ENCODE measurements at places on chromosomes 13 and 19.

DNA sequence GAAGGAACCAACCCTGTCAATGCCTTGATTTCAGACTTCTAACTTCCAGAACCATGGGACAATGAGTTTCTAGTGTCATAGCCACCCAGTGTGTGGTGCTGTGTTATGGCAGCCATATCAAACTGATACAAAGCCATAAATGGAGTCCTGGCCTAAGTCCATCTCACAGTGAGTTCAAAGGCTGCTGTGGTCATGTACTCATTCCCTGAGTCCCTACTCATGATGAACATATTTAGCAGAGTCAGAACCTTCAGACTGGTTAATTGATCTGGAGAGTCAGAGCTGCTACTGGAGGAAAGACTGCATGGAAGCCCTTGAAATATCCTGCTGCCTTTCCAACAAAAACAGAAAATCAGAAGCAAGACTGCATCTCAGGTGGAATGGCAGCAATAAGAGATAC is 39.2 kb upstream of the CSNK1A1L start:
- DNase-seq: no peak

- no peak for DNase-seq
Measured at GRCh38 chr19:45275370-45275971, 24.4 kb downstream of the MARK4 start.

- no peak for DNase-seq
Measured at GRCh38 chr13:77583581-77583980, 48.1 kb downstream of the SCEL start.

GRCh38 chr19:45177817-45178261 is at the start of gene TRAPPC6A:
Gene TRAPPC6A (minus strand): TSS chr19:45178237. CDS start chr19:45178218, 19 bp downstream.
- no peak for DNase-seq

- DNase-seq: no peak
Measured at GRCh38 chr13:28012896-28013295, 24.4 kb upstream of the URAD start.

GRCh38 chr19:47330466-47330869 is 1.5 kb upstream of the C5AR2 start:
- DNase-seq: no peak

DNA sequence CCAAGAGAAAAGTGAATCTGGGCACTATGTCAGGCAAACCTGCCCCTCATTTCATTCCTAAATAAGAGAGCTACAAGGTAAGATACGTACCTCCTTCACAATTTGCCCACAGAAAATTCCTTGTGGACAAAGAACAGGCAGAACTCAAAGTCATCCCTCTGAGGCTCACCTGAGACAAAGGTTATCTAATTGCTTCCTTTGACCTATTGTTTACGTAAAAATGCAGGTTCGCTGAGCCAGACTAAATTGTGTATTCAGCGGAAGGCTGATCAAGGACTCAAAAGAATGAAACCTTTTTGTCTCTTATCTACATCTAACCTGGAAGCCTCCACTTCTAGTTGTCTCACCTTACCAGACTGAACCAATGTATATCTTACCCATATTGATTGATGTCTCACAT is 213.3 kb downstream of the POSTN start:
- DNase-seq: no peak

- DNase-seq: peak; percentile 75
Measured at GRCh38 chr19:49387936-49388372, at the start of gene KASH5. Gene KASH5 (plus strand): TSS chr19:49388249. CDS start chr19:49390884, 2,635 bp downstream.

DNA sequence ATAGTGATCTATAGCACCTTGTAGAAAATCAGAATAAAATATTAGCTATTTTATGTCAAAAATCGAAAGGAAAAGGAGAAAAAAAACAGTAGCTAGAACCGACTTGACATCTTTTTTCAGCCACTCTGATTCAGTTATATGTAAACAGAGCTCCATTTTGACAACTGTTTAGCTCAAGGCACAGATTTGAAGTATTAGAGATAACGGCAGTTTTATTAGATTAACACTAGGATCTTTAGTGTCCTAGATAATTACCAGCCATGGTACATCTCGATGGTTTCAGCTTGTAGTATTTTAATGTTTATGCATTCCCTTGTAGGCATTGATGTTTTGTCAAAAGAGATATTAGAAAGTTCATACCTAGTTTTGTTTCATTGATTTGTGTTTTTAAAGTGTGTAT is 67.3 kb downstream of the PCDH17 start:
- DNase-seq: no peak

DNA sequence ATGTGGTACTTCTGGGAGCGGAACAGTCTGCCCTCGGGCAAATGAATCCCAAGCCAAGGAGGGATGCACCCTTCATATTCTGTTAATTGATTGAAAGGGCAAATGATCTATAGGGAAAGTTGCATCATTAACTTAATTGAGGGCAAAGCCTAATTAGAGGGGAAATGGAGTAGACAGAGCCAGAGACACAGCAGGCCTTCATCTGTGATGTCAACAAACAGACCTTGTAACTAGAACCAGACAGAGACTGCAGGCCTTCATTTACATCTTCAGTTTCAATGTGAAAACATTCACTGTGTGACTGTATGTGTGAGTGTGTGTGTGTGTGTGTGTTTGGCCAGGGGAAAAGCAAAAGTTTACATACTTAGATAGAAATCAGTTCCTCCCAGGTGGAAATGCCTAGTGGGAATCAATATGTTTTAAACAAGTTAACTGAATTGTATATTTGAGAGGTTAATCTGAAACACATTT is 126.4 kb downstream of the SPRY2 start:
- DNase-seq: no peak

DNA sequence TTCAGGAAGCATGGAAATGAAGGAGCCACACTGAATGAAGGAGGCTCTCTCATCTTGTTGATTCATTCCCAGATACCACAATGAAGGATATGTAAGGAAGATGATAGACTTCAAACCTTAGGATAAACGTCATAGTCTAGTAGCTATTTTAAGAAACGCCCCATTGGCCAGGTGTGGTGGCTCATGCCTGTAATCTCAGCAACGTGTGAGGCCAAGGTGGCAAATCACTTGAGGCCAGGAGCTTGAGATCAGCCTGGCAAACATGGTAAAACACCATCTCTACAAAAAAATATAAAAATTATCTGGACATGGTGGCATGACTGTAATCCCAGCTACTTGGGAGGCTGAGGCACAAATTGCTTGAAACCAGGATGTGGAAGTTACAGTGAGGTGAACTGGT is 17.1 kb upstream of the ZNF841 start:
- no peak for DNase-seq

GRCh38 chr19:30049846-30050667 is 108.0 kb downstream of the URI1 start:
- DNase-seq: no peak

DNA sequence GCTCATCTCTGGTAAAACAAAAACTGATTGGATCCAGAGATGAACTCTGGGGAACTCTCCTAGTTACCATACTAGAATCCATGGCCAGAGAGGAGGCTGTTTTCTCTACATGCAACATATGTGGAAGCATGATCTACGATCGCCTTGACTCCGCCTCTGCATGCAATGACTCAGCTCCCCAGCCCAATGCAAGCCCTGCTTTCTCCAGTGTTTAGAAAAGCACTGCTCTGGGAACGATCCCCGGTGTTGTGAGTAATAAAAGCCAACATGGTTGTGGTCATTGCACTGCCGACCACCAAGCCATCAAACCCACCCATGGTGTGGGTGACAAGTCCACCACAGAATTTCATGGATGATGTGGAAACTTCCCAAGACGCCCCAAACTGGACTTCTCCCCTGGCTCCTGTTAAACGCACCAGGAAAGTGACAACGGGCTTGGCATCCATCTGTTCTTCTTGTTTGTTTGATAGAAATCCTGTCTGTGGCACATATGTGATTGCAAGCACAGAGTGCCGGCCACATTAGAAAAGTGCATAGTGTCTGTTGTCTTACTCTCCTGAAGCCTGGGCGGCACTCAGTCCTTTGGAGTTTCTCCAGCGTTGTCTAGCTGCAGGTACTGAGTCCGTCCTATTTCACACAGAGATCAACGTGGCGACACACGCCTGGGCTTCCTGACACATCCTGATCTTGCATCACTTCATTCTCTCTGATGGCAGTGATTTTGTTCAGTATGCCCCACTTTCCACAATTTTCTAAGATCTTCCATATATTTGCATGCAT is 36.4 kb upstream of the VSTM2B start:
- no peak for DNase-seq

DNA sequence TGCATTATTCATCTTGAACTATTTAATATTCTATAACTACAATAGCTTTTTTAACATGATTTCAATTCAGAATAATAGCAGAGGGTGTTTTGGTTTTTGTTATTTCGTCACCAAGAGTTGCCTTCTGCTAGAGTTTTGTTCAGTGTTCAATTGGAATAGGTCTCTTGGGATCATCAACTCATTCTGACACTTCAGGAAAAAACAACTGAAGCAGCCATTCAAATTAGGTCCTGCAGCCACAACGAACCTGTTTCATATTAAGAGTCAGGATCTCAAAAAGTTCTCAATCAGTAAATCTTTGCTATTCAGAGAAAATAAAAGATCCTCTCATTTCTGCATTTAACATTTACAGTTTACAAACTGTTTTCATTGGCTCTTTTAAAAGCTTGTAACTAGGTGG is 2.4 kb upstream of the CHAMP1 start:
- no peak for DNase-seq

GRCh38 chr19:40802300-40803169 is 3.5 kb downstream of the EGLN2 start:
- no peak for DNase-seq

GRCh38 chr13:20173116-20173746 is 12.4 kb upstream of the GJA3 start:
- DNase-seq: no peak

DNA sequence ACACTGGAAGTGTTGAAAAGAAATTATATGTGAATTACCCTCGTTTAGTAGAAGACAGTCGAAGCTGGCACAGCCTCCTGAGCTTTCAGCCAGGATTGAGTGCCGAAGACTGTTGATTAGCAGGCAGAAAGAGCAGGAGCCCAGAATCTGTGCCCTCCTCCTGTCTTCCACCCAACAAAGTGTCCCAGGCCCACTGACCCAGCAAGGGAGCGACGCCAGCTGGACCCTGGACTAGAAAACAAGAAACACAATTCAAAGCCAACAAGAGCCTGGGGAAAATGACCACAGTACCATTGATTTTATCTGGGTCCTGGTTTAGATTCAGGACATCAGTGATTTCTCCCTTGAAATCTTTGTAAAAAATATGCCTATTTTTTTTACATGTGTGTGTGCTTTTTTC is 120.7 kb downstream of the RXFP2 start:
- DNase-seq: no peak

DNA sequence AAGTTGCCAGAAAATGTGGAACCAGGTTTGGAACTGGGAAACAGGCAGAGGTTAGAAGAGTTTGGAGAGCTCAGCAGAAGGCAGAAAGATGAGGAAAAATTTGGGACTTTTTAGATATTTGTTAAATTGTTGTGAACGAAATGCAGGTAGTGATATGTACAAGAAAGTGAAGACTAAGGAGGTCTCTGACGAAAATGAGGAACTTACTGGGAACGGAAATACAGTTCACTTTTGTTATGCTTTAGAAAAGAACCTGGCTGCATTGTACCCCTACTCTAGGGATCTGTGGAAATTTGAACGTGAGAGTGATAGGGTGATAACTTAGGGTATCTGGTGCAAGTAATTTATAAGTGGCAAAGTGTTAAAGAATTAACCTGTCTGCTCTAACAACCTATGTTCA is 632.4 kb downstream of the SLITRK5 start:
- no peak for DNase-seq

- DNase-seq: no peak
Measured at GRCh38 chr19:48724796-48725753, 5.5 kb upstream of the MAMSTR start.

DNA sequence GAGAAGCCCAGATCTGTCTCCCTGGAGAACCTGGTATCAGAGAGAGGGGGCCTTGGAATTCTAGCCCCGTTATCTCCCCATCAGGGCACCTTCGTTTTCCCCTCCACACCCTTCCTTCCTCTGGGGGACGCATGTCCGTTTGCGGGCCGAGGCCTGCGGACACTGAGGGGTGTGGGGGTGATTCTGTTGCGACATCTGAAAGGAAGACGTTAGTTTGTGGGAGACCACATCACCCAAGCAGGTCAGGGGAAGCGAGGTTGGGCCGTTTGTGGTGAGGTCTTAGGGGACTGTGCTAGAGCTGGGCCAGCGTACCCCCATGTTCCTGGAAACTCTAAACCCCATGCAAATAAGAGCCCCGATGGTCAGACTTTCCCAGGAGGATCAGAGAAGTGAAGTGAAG is 3.7 kb upstream of the HSH2D start:
- no peak for DNase-seq

DNA sequence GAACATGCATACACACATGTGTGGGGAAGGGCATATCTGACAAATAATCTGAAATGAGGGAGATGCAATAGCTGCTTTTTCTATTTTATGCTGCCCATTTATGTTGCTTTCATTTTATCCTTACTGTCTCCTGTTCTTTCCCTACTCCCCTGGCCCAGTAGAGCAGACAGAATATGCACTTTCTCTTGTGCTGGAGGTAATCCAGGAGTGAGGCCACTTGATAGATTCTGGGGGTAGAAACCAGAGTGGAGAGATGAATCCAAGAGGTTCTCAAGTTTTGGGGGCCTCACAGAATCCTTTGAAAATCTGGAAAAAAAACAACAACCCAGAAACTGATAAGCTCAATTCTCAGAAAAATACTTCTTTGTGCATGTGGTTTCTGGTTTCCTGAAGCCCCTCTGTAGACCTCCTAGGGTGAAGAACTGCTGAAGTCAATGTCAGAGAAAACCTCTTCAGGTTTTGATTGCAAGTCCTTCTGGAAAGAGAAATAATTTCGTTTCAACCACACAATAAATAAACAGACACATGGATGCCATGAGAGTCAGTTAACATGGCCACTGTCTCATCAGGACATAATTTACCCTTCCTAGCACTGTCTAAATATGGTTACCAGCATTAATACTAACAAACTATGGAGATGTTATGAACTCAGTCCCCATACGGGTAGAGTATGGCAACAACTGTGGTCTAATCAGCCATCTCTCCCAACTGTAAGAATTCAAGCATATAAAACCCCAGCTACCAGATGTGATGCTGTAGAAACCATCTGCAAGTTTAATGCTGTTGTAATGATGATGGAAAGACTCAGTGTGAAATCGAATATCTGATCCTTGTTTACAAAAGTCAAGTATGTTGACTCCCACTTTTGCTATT is 355.6 kb downstream of the SLC7A1 start:
- no peak for DNase-seq

DNA sequence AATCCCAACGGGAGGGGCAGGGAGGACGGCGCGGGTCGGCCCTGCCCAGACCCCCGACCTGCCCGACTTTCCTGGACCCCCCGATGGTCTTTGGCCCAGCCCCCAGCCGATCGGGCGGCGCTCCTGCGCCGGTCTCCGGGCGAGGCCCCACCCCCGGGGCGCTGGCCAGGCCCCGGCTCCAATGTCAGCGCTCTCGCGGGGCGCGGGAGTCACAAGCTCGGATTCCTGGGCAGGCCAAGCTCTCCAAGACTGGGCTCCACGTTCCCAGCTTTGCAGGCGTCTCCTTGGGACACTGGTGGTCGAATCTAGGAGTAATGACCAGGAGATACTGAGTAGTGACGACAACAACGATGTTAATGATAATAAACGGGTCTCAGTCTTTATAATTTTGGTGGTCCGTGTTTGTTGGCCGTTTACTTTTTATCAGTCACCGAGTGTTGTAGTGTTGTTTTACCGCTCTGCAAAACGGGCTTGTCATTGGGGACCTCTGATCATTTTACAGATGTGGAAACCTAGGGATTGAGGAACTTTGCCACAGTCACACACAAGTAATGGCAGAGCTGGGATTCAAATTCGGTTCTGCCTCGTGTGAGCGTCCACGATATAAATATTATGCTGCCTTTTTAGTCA is 545 bp downstream of the RAD23A start:
- DNase-seq: peak; percentile 43

Measured in stimulated activated CD4-positive, alpha-beta T cell treated with anti-CD3 and anti-CD28 coated beads, Interleukin-12 subunit alpha, Interleukin-12 subunit beta, amount 100 ng/mL, for 24 hours (primary cell).